ENCODE measurements at places on chromosomes 2 and 18.

DNA sequence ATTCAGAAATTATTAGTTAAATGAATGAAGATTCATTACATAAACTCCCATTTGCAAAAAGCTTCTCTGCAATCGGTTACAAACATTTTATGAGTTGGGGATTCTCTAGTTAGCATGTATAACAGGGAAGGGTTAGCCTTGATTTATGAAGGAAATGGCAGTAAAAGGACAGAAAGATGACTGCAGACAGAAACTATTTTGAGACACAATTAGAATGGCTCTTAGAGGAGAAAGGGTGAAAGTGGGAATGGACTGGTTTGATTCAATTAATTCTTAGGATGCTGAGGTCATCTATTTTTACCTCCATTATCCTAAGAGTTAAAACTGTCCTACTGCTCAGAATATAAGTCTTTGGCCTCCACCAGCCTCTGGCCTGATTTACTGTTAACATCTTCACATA is 250.8 kb upstream of the DLGAP1 start:
- DNase-seq = no peak

GRCh38 chr2:105771836-105772235 is 27.1 kb downstream of the NCK2 start:
- no peak for DNase-seq

DNA sequence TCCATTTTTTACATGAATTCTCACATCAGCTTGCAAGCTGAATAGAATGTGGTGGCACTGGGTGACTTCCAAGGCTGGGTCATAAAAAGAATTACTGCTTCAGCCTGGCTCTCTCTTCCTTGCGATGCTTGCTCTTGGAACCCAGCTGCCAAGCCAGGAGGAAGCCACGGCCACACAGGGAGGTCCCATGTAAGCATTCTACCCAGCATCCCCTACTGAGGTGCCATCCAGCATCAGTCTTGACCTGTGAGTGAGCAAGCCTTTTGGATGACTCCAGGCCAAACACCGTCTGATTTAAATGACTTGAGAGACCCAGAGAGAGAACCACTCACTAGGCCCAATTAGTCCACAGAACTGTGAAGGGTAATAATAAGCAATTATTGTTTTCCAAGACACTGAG is 750.3 kb upstream of the RAB6C start:
- no peak for DNase-seq

GRCh38 chr2:196702641-196703040 is 63.1 kb downstream of the CCDC150 start:
- peak; percentile 84 for DNase-seq

GRCh38 chr2:239716536-239717318 is 308.4 kb downstream of the NDUFA10 start:
- DNase-seq = no peak

DNA sequence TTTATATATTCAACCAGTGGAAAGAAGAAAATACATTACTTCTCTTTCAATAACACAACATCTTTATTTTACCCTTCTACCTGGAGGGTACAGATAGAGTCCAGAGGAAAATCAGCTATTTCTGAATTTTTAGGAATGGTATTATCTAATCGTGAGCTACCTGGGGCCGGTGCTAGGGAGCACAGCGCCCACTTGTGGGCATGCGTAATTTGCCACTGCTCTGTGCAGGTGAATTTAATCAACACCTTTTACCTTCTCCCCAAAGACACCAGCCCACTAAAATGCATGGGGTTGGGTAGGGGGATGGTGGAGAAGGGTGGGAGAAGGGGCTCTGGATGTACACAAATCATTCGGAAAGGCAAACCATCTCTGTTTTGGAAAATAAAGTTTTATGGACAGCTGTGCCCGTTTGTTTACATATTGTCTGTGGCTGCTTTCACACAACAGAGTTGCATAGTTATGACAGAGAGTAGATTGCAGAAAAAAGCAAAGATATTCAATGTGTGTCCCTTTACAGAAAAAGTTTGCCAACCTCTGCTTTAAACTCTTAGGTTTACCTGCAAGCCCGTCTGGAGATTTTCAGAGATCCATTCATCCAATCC is 51.5 kb upstream of the DCC start:
- no peak for DNase-seq

GRCh38 chr2:236861196-236861875 is 224.4 kb upstream of the COPS8 start:
- no peak for DNase-seq

DNA sequence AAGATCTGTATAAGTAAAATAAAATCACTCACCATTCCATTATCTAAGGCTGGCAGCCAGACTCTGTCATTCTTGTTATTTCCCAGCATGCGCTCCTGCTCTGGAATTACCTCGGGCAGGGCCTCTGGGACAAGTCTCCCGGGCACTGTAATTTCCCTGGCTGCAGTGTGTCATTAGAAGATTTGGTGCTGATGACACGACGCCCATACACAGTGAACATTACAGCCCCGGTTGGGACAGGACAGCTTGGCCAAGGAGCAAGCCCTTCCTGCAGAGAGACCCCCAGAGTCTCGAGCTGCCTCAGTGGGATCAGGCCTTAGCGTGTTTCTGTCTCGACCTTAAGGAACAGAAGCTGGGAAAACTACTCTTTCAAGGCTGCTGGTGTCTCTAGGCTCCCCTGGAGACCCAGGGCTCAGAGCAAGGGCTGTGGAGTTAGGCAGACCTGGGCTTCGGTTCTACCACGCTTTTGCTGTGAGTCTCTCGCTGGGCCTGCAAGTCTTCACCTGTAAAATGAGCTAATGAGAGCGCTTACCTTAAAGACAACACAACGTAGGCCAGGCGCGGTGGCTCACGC is 39.7 kb downstream of the SMAD7 start:
- no peak for DNase-seq

- no peak for DNase-seq
These were observed 3.9 kb downstream of the HEATR5B start for GRCh38 chr2:37080266-37080665.

DNA sequence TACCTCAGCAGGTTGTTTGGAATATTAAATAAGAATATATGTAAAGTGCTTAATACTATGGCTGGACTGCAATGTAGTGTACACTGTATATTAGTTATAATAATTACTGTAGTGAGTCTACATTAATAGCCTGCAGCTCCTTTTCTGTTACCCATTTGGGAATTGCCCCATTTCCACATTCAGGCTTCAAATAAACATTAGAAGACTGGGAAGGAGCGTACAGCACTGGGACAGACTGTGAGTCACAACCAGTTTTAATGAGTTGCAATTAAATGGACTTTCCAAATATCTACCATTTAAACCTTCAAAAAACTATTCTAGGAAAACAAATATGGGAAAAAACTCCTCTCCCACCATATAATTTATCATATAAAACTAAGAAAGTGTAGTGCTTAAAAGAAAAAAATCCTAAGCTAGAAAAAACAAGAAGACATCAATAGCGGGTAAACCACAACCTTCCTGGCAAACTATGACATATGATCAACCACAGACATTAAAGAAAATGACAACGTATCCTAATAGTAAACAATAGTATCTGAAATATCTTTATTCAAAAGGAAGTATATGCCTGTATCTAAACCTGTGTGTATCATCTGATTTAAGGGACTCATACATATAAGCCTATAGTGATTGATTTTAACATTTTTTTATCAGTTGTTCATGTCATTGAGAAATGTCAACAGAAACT is 86.1 kb downstream of the TRIP12 start:
- DNase-seq = peak; percentile 64

DNA sequence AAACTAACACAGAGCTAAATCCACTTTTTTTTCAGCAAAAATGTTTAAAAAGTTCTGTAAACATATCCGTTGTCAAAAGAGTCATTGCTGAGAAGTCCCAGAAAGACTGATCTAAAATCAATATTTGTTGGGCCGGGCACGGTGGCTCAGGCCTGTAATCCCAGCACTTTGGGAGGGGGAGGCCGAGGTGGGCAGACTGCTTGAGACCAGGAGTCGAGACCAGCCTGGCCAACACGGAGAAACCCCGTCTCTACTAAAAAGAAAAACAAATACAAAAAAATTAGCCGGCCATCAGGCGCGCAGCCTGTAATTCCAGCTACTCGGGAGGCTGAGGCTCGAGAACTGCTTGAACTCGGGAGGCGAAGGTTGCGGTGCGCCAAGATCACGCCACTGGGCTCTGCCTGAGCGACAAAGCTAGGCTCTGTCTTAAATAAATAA is 1.4 kb downstream of the OLA1 start:
- DNase-seq = no peak

DNA sequence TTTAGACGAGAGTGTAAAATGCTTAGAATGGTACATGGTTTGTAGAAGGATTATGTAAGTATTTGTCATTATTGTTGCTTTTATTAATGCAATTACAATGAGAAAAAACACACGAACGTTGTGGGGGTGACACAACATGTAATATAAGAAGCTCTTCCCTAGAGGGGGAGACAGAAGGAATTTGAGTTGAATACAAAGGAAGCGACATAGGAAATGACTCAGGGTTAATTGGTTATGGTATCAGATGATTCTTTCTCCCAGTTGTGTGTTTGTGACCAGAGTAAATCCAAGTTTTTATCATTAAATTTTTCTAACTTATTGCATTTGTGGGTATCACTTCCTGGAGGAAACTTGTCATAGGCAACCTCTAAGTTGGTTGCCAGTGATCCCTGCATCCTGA is 625.6 kb upstream of the CDH2 start:
- DNase-seq = peak; percentile 89

DNA sequence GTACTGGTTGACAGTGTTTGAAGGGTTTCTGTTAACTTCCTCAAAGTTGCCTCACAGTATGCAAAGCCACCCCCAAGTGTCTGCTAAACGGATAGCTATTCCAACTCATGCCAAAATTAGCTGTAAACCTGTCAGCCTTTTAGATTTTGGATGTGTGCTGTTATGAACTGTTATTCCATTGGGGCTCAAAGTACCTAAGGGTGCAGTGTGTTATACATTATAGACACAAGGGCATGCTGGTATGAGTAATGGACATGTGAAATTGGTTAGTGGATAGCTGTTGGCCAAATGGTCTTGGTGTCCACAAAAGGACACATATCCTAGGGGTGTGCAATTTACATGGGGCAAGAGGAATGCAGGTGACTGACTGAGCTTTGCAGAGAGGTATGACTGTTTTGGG is 33.7 kb upstream of the CCBE1 start:
- DNase-seq = no peak

GRCh38 chr18:45416168-45416567 is 199.1 kb upstream of the SLC14A2 start:
- no peak for DNase-seq

DNA sequence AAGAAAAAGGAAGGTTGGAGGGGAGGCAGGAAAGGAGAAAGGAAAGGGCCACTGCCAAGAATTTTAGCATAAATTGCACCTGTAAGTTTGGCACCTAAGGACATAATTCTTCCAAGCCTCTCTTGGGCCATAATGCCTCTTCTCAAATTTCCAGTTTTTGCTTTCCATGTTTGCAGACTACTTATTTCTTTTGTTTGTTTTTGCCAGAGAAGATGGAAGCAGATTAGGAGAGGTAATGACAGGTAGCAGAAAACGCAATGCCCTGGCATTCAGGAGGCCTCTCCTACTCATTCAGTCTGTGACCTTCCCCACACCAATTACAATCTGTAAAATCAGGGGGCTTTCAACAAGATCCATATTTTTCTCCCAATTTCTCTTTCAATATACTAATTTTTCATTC is 56.8 kb downstream of the MRPL33 start:
- no peak for DNase-seq

DNA sequence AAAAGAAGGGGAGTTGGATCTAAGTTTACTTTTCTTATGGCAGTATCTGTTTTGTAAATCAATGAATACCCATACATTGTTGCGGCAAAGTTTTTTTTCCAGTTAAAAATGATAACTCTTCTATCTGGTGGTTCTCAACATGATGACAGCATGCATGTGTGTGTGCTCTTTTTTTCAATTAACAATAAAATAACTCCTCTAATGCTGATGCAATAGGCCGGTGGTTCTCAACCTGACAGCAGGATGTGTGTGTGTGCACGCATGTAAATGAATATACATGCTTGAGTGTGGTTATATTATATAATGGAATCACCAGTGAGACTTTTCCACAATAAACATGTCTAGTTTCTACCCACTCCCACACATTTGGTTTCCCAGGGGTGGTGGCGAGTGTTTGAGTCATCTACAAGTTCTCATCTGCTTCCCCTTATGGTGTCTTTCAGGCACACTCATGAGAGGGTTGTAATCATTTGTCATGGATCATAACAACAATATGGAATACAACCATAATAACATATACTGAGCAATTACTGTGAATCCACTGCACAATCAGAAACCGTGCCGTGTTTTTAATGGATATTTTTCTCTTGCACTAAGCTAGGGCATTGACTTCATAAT is 31.2 kb downstream of the PARD3B start:
- DNase-seq = no peak

DNA sequence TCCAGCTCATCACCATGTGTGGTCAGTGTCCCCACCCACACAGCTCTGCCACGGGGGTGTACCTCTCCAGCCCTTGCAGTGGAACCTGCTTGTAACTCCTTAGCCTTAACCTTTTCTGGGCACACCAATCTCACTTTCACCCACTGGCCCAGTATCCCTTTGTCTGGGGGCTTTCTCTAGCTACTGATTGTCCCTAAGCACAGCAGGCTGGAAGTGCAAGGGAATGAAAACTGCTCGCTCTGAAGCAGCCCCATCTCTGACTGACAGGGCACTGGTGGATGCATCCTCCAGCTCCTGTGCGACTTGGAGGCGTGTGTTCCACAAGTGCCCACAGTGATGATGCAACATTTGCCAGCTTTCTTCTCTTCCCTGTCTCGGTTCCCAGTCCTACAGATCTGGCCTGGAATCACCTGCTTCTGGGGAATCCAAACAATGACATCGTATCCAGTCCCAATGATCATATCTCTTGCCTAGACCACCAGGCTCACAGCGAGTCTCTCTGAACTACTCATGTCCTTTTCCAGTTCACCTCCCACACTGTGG is 33.6 kb downstream of the SCTR start:
- DNase-seq = no peak

DNA sequence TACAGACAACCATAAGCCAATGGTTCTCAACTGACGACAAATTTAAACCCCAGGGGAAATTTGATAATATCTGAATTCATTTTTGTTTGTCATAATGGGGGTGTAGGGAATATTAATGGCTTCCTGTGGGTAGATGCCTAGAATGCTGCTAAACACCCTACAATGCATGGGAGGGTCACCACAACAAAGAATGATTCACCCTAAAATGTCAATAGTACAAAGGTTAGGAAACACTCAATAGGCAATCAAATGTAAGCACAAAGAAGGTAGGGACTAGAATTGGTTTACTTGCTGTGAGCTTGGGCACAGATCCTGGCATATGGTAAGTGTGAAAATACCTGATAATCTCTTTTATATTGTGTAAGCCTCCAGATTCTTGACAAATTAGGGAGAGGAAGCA is 20.1 kb upstream of the FANCL start:
- no peak for DNase-seq

GRCh38 chr2:75560768-75561565 is at the start of gene EVA1A:
TSS of gene EVA1A (minus strand) at chr2:75560939. CDS start at chr2:75518140, 42,799 bp downstream.
- DNase-seq = peak; percentile 88

DNA sequence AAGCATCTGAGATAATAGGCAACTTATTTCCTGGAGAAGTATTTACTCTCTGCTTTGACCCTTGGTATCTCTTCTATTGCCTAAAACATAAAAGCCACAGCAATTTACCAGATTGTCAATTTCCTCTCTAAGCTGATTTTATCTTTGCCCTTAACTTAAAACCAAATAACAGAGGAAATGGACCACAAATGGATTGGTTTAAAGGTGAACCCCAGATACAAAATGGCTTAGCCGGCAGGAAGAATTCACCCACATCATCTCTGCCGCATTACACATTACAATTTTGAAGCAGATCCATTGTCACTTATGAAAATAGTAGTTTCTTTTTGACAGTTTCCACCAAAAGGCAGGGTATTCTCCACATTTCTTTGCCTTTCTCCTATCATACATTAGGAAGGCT is 585.8 kb upstream of the CHAC2 start:
- DNase-seq = no peak

- DNase-seq = no peak
These were observed 19.2 kb downstream of the SPTBN1 start for GRCh38 chr2:54475285-54475684.

All from ELR (cell line).